ENCODE measurements at places on chromosomes 7 and 10.
A peak's percentile ranks its signal among the peaks of the same experiment; 100 is the strongest.

GRCh38 chr10:99693933-99694583, 34.7 kb downstream of the ENTPD7 start:
- peak; percentile 90 for DNase-seq

DNA sequence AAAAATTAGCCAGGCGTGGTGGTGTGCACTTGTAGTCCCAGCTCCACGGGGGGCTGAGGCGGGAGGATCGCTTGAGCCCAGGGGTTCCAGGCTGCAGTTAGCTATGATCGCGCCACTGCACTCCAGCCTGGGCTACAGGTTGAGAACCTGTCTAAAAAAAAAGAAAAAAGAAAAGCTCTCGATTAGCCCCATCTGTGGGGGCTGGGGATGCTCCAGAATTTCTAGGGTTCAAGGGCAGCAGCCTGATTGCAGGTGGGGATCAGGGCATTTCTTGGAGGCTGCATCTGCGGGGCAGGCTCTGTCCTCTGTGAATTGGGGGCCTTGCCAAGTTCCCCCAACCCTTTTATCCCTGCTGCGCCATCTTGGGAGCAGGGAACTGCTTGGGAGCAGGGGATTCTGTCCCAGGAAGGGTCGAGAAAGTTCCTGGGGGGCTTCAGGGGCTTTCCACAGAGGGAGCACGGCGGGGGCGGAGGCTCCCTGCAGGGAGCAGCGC, 651 bp upstream of the ARPC1A start:
- no peak for DNase-seq

GRCh38 chr10:22539579-22540298, 174.6 kb downstream of the PIP4K2A start:
- DNase-seq: no peak

DNA sequence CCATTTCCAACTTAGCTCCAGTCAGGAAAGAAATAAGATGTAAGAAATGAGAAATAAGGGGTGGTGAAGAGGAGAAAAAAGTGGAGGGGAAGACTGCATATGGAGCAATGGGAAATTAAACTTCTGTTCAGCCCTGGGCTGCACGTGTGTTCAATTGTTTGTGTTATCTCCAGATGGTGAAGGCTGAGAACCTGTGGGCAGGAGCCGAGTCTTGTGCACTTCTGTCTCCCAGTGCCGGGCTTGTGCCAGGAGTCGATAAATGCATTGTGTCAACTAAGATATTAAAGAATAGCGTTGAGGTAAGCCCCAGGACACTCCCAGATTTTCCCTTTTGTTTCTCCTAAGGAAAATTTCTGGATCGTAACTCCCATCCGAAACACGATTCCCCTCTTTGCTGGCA, 98.2 kb downstream of the PRLHR start:
- DNase-seq: no peak

DNA sequence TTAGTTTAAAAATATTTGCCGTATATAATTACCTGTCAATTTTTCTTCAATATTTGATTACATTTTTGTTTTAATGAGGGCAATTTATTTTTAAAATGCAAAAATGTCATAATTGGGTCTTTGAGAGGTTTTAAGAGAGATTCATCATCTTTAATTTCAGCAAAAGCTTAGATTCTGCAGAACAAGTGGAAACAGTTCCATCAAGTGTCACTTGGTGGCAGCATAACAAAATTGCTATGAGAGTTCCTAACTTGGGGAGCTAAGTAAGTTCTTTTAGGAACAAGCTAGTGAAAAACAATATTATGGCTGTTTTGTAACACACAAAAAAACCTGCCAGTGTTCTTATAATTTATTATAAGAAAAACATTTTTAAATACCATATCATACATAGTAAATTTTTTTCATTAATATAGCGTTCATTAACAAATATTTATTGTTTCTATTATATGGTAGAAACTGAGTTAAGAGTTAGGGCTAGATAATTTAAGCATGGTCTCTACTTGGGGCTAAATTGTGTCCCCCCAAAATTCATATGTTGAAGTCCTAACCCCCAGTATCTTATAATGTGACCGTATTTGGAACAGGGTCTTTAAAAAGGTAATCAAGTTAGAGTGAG, 155.2 kb downstream of the MAGI2 start:
- DNase-seq: peak; percentile 58
